ENCODE measurements at places on chromosomes 3 and 15.

GRCh38 chr3:17672506-17672905 lies 69.9 kb downstream of the TBC1D5 start:
- no peak for DNase-seq

DNA sequence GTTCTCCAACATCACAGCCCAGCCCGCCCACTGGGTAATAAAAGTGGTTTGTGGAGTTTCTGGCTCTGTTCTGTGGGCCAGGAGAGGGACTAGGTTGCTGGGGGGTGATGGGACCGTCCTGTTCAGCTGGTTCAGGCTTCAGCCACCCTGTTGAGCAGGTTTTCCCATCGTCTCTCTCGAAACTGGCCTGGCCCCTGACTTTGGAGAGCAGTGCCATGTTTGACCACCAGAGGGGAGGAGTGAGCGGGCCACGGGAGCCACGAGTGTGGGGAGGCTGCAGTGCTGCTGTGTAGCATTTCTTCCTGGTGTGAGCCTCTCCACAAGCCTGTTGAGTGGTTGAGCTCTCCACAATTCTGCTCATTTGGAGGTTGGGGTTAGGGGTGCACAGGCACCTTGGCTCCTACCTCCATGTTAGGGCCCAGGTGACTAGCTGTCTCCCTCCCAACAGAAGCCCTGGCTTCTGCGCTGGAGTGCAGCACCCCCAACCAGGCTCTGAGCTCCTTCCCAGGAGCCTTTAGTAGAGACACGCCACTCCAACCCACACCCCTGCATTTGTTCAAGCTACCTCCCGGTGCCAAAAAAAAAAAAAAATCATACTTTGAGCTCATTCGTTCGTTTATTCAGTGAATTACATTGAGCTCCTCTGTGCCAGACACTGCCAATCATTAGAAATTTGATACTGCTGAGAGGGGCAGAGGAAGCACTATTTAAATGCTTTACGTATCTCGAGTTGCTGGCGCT lies 13.9 kb downstream of the SPINT1 start:
- peak; percentile 95 for DNase-seq

DNA sequence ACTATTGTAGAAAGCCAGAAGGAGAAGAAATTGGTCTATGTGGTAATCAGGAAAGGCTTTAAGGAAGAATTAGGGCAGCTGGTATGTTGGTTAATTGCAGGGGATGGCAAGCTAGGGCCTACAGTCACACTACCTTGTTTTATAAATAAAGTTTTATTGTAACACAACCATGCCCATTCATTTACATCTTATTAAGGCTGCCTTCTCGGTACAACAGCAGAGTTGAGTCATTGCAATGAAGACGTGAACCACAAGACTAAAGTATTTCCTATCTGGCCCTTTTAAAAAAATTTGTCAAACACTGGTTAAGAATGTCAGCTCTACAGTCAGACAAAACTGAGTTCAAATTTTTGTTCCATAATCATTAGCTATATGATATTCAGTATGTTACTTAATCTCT lies 8.3 kb downstream of the SERPINI1 start:
- DNase-seq, result no peak

- DNase-seq, result no peak
Measured at GRCh38 chr3:191197761-191198306, 1.2 kb upstream of the OSTN start.

GRCh38 chr15:70793694-70794093 lies 30.3 kb upstream of the UACA start:
- DNase-seq, result no peak

GRCh38 chr3:170689893-170690660 lies 104.2 kb upstream of the SLC7A14 start:
- peak; percentile 3 for DNase-seq

- DNase-seq, result no peak
Measured at GRCh38 chr3:126450219-126450618, 25.5 kb downstream of the ZXDC start.

DNA sequence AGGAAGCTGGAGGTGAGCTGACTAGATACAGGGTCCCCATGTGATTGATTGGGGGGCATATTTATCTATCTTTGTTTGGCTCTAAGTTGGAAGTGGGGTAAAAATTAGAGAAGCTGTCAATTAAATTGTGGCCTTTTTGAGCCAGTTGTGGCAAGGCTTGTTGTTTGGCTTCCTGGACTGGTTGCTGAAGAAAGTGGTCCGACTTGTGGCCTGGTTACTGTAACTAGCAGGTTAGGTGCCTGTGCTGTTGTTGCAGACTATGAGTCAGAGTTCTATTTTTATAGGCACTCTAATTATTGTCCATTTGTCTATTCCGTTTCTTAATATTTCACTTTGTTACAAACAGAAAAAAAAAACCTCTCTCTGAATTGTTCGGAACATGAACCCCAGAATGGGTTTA lies 129.1 kb upstream of the CNTN6 start:
- no peak for DNase-seq

DNA sequence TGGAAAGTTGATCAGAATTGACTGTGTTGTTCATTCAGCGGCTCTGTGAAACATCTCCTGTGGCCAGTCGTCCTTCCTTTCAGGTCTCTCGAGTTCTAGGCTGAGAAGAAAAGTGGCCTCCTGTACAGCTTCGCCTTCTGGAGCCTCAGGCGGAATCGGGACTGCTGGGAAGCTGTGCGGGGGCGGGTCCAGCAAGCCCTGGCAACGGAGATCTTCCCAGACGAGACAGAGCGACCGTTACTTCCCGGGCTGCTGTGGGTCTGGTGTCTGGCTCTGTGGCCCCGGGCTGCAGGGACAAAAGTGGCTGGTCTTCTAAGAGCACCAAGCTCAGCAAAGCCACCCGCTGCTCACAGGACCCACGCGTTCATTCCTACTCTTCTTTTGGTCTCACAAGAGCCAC lies 88.6 kb upstream of the CACNA2D3 start:
- no peak for DNase-seq

DNA sequence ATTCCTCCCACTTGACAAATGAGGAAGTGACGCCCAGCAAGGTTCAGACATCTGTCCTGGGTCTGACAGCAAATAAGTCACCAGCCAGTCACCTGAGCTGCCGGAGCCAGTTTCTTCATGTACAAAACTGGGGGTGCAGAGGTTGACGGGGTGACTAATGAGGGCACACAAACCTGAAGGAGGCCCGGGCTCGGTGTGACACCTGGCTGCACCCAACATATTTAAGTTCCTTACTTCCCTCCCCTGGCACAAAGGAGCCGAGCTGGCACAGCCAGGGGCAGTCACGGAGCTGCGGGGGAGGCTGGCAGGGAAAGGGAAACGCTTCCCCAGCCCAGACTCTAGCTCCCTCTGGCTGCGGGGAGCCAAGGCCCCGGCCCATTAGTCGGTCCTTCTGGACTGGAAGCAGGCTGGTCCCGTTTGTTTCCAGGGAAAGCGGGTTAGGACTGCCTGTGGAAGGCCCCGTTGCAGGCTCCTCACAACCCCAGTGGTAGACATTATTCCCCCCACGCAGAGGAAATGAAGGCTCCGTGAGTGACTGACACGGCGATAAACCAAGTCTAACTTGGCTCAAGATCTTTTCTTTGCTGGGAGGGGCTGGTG lies 2.3 kb downstream of the FBXL22 start:
- no peak for DNase-seq

- DNase-seq, result no peak
Measured at GRCh38 chr15:67194171-67195114, 60.0 kb downstream of the AAGAB start.

DNA sequence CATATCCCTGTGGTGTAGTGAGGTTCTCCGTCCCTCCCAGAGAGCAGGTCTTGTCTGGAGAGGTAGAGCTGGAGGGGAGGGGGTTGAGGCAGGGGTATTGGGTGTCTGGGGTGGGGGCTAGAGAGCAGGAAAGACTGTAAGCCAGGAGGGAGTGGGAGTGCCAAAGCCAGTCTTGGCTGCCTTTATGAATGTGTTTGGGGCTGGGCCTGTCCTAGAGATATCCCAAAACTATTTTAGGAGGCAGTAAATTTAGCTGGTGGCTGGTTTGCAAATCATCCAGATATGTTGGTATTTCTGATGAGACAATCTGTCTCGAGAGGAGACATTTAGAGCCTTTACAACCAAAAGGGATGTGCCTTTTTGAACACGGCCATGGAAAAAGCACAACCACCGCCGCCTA lies 166.6 kb downstream of the TLE3 start:
- no peak for DNase-seq

DNA sequence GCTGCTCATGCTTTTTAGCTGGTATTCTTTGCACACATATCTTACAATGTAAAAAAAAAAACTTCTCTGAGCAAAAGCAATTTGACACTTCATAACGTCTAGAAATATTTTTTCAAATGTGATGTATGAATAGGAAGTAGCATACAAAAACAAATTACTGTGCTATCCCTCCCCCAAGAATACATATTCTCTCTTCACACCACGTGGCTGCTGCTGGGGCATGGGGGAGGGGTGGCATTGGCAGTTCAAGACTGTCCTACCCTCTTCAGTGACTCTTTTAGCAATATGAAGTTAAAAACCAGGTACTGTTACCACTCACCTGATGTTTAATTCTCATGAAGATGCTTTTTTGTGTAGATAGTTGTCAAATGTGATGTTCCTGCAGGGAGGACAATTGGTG lies 85.6 kb downstream of the UBE2E2 start:
- DNase-seq, result no peak

DNA sequence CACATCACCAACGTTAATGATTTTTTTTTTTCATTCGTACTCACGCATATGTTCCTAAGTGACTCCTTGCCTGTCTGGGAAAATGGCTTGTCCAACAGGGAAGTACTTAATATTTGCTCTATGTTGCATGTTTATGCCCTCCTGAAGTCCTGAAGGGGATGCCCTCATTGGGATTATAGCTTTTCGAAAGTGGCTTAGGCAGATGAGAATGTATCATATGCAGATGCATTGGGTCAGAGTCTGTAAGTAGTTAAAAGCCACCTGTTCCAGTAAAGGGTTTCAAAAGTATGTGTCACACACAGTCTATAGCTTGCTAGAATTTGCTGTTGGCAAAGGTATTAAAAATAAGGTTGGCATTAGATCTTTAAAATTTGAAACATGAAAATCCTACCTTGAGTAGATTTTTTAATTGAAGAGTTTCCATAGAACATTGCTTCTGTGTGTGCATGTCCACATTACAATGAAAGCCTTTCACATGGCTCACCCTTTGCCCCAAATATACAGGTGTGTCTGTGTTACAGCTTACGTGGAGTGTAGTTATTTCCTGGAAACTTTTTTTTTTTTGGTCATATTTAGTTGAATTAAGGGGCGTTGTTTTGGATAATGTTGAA lies 2.1 kb downstream of the ABHD17C start:
- DNase-seq, result no peak

DNA sequence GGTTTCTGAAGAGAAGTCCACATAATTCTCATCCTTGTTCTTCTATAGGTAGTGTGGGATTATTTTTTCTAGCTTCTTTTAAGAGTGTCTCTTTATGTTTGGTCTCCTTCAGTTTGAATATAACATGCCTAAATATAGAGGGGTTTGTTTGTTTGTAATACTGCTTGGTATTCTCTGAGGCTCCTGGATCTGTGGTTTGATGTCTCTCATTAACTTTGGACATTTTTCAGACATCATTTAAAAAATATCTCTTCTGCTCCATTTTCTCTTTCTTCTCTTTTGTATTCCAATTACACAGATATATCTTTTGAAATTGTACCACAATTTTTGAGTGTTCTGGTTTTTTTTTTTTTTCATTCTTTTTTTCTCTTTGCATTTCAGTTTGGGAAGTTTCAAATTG lies 113.1 kb downstream of the ARNT2 start:
- DNase-seq, result no peak

- DNase-seq, result peak; percentile 54
Measured at GRCh38 chr3:189324538-189325138, 152.9 kb downstream of the TPRG1 start.

DNA sequence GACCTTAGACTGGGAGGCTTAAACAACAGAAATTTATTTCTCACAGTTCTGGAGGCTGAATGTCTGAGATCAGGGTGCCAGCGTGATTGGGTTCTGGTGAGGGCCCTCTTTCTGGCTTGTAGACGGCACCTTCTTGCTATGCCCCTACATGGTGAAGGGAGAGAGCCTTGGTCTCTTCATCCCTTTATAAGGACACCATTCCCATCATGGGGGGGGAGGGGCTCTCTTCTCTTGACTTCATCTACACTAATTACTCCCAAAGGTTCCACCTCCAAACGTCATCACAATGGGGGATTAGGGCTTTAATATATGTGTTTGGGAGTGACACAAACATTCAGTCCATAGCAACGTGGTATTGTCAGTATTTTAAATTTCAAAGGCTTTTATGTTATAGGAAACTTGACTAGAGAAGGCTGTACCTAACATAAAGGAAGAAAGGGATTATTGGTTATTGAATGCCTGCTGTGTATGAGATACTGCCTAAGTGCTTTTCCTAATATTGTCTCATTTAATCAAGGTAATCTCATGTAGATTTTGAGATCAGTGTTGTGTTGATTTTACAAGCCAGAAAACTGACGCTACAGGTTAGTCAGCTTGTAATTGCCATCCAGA lies 20.9 kb downstream of the SYN2 start:
- no peak for DNase-seq

- no peak for DNase-seq
Measured at GRCh38 chr3:133989936-133990702, 39.6 kb downstream of the SLCO2A1 start.

GRCh38 chr3:188331166-188331565 lies 177.2 kb downstream of the LPP start:
- DNase-seq, result no peak

DNA sequence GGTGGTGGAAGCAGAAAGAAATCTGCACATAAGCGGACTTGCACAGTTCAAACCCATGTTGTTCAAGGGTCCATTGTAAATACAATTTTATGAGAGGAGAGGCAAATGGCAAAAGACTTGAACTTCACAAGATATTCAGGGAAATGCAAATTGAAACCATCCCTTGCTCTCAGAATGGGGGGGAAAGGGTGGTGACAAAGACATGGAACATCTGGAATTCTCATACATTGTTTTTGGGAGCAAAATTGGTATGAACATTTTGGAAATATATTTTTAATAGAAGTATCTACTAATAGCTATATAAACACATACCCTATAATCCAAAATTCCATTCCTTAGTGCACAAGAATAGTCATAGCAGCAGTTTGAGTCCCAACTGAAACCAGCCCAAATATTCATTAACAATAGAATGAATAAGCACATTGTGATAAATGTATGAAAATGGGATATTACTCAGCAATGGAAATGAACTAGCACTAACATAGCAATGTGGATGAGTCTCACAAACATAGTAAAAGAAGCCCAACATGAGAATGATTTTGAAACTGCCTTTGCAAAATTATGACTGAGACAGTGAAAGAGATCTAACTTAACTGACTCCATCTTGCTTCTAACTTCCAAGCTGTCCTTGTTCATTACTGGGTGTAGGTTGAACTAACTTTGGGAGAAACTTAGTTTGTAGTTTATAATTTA lies 77.2 kb downstream of the CD200R1L start:
- no peak for DNase-seq

- DNase-seq, result peak; percentile 89
Measured at GRCh38 chr3:115783938-115784738, 160.8 kb downstream of the GAP43 start.

DNA sequence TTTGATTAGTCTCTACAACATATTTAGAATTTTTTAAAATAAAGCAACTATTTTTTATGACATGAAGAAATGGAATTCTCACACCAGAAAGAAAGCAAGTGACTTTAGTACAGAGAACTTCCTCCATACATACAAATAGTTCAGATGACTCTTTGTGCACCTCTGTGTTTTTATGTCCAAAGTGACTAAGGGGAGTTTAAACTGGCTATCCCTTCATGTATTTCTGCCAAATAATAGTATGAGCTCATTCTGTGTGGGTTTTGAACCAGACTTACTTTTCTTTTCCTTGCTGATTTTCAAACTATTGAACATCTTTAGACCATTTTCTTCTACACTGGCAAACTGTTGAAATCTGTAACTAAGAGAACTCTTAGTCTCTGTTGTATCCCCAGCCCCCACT lies 196.3 kb downstream of the EPHA3 start:
- no peak for DNase-seq

Data from stimulated activated effector memory CD8-positive, alpha-beta T cell treated with anti-CD3 and anti-CD28 coated beads, Interleukin-12 subunit alpha, Interleukin-12 subunit beta, amount 100 ng/mL, for 72 hours (primary cell).